Uterus (tissue), 4 donors: ENCODE measurements at places on chromosomes 16 and 17. TPM values are rescaled to one million over a fixed set of nuclear protein-coding genes. Genes with fewer than 3 reads are reported as not detected.

The TP53TG3C gene
- total RNA-seq = not detected

The CCL22 gene
- total RNA-seq = not detected

The TBC1D3G gene
- not detected for total RNA-seq

The ALOX15 gene
- 0.24 TPM for total RNA-seq

The GLP2R gene
- 0.28 TPM for total RNA-seq
